ENCODE measurements at places on chromosomes 5 and 9.

GRCh38 chr9:69653261-69653660 is 18.9 kb downstream of the APBA1 start:
- no peak for DNase-seq

DNA sequence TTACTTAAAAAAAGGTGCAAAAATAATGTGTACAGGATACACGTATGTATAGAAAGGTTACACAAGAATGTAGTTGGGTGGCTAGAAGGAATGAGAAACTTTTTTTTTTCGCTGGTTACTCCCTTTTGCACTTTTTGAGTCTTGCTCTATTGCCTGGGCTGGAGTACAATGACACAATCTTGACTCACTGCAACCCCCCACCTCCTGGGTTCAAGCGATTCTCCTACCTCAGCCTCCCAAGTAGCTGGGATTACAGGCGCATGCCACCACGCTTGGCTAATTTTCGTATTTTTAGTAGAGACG is 15.8 kb downstream of the FBXW11 start:
- DNase-seq = no peak

- peak; percentile 15 for DNase-seq
Measured at GRCh38 chr9:77534376-77535057, 113.6 kb downstream of the GNA14 start.

- DNase-seq = no peak
Measured at GRCh38 chr5:96279801-96280542, 153.1 kb downstream of the PCSK1 start.

GRCh38 chr5:160064417-160064810 is 54.8 kb downstream of the PWWP2A start:
- no peak for DNase-seq

DNA sequence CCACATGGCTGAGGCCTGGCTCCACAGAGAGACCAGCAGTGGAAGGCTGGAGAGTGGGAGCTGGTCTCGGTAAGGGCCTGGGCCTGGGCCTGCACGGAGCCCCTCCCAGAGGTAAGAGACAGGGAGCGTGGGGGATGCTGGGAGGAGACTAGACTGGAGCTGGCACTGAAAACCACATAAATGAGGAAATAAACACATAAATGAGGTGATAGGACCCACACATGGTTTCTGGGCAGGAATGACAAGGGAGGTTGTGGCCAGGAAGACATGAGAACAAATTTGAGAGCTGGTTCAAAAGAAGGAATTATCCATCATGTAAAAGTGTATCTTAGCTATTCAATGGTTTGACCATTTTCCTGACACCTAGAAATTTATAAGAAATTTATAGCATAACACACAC is 451.7 kb upstream of the DAP start:
- no peak for DNase-seq

GRCh38 chr5:132378580-132378979 is 9.1 kb downstream of the SLC22A5 start:
- DNase-seq = no peak

- DNase-seq = no peak
Measured at GRCh38 chr9:136086951-136087740, 7.9 kb downstream of the NACC2 start.

DNA sequence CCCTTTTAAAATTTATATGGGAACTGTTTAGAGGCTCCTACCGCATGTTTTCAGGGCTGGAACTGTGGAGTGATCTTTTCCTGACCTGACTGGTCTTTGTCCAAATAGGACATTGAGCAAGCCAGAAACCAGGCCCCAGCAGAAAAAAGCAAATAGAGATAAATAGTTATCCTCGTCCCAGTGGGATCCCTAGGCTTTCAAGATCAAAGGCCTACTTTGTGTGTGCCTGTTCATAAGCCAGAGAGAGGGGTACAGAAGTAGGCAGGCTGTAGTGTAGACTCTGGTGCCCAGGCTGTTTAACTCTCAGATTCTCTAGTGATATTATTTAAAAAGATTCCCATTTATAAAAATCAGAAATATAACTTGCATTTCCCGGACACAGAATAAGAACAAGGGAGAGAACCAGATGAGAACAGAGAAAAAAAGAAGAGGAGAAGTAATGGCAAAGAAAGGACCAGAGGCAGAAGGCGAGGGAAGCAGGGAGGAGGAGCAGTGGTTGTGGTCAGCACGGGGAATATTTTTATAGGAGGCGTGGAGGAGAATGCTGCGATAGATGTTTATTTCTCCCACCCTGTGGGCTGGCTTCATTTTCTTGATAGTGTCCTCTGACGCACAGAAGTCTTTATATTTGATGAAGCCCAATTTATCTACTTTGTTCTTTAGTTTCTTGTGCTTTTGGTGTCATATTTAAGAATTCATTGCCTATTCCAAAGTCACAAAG is 101.2 kb downstream of the AOPEP start:
- DNase-seq = no peak

GRCh38 chr9:3397766-3398165 is 128.0 kb downstream of the RFX3 start:
- DNase-seq = no peak

GRCh38 chr9:114280636-114281472 is 42.0 kb upstream of the ORM1 start:
- no peak for DNase-seq

GRCh38 chr5:157476702-157477408 is 16.8 kb downstream of the NIPAL4 start:
- peak; percentile 64 for DNase-seq

DNA sequence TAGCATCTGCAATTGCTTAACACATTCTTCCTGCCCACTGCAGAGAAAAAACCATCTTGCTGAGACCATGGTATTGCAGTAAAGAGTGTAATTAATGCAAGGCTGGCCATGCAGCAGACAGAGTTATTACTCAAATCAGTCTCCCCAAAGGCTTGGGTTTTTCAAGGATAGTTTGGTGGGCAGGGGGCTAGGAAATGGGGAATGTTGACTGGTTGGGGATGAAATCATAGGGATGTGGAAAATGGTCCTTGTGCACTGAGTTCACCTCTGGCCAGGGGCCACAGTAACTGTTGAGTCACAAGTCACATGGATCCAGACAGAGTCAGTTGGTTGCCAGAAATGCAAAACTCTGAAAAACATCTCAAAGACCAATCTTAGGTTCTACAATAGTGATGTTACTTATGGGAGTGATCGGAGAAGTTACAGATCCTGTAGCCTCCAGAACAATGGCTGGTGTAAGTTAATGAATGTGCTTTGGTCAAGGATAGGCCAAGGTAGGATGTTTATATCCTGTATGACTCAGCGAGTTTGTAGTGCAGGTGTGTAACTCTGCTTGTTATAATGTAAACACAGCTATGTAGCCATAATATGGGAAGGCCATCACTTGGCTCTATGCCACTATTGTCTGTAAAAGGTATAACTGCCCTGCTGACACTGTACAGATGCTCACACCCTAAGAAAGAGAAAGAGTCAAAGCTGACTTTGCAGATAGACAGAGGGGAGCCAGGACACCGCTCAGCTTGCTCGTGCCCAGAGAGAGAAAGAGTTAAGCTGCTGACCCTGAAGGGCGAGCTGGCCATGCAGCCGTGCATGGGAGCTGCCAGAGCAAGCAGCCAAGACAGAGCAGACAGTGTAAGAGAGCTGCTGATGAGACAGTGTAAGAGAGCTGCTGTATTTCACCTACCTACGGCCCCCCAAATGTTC is 27.2 kb downstream of the C9orf152 start:
- no peak for DNase-seq

- DNase-seq = no peak
Measured at GRCh38 chr9:106156465-106156864, 462.1 kb downstream of the TMEM38B start.

DNA sequence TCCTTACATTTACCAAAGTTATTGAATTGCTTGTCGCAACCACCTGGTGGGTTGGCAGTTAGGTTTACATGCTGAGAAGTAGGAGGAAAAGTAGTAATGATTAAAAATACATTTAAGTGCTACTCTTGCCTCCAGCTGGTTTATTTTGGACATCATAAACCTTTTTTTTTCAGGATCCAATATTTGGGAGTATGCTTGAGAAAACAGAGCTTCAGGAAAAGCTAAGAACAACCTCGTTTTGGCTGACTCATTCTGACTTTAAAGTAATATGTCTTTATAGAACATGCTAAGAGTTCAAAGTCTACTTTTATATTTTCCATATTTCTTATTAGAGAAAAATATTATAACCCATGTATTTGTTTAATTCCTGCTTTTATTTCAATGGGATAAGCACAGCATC is 41.7 kb upstream of the BNC2 start:
- no peak for DNase-seq

GRCh38 chr9:125460346-125460745 is 198.7 kb downstream of the GAPVD1 start:
- no peak for DNase-seq

- no peak for DNase-seq
Measured at GRCh38 chr5:5293029-5293428, 129.4 kb upstream of the ICE1 start.

- no peak for DNase-seq
Measured at GRCh38 chr5:34539183-34539582, 116.9 kb upstream of the RAI14 start.

- no peak for DNase-seq
Measured at GRCh38 chr9:70409280-70409679, 5.2 kb downstream of the KLF9 start.

DNA sequence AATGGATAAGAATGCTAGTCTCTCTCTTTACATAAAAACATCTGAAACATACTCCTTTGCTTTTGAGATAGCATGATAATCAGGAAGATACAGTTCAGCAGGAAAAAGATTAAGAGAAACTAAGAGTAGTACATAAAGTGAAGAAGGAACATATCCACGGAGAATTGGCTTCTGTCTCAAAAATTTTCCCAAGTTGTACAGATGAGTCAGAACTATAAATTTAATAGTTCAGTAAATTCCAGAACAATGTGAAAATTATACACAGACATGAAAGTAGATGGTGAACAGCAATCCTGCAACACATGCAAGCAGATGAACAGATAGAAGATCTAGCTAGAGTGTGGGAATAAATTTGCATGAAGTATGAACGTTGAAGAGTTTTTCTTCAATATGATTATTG is 691.4 kb upstream of the RIOK2 start:
- no peak for DNase-seq

DNA sequence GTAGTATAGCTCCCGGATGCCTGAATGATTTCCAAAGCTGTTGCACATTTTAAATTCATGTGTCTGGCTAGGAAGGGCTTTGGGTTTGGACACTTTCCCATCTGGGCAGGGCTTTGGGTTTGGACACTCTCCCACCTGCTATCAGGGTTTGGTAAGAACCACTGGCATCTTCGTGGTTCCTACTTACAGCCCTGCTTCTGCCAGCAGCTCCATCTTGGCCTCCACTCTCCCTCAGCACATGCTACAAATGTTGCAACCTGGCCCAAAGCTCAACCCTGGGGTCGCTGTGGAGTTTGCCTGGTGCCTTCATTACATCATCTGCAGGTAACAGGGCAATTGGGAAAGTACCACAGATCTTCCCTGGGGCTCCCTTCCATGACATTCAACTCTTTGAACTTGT is 3.5 kb downstream of the TMCO6 start:
- no peak for DNase-seq

GRCh38 chr5:120091376-120091948 is 372.6 kb upstream of the PRR16 start:
- DNase-seq = no peak

- DNase-seq = no peak
Measured at GRCh38 chr9:37812773-37813379, 12.3 kb downstream of the DCAF10 start.

DNA sequence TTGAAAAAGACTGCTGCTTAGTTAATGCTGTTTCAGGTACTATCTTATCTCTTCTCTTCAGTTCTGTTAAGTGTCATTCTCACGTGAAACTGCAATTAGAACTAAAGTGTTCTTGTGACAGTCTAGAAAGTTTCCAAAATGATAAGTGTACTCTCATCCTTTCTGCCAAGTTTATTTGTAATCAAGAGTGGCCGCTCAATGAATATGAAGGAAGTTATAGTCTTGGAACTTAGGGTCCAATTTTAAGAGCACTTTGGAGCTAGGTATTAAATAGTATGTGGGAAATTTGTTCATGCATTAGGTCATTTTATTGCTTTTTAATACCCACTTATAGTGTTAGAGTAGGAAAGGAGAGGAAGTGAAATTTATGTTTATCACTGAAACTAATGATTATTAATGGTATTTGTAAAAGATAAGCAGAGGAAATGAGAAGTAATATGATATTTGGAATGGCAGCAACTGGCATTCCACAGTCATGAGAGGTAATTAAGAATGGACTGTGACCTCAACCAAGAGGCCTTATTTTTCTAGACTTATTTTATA is 20.4 kb downstream of the XRCC4 start:
- no peak for DNase-seq

DNA sequence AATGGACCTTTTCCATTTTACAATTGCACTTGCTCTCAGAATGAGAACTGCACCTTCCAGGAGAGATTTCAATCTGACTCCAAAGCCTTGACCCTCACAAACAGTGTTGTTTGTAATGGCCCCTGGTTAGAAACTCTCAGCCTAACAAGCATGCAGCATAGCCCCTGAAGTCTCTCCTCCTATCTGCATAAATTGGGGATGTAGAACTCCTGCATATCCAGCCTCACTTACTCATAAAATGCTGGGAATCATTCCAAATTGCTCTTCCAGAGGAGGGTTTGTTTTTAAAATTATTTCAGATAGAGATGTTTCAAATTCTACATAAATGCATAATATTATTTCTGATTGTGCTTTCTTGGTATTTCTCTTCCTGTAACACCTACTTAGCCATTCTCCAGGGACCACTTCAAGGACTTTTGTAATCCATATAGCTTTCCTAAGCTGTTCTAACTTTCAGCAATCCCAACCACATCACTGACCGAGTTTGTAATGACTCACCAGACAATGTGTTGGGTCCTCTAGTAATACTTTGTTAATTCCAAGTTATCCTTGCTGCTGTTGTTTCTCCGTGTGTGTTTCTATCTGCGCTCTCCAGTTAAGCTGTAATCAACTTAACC is 143.8 kb upstream of the CCDC152 start:
- DNase-seq = no peak

- no peak for DNase-seq
Measured at GRCh38 chr9:110047955-110048402, 160.0 kb downstream of the C9orf152 start.

- DNase-seq = no peak
Measured at GRCh38 chr5:89946916-89947315, 462.6 kb downstream of the CETN3 start.

GRCh38 chr9:2479056-2479565 is 142.5 kb upstream of the VLDLR start:
- DNase-seq = no peak

DNA sequence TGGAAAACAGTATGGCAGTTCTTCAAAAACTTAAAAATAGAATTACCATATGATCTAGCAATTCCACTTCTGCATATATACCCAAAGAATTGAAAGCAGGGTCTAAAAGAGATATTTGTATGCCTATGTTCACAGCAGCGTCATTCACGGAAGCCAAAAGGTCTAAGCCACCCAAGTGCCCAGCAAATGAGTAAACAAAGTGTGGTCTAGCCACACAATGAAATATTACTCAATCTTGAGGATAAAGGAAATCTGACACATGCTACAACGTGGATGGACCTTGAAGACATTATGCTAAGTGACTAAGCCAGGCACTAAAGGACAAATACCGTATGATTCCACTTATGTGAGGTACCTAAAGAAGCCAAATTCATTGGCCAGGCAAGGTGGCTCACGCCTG is 11.1 kb upstream of the MED27 start:
- no peak for DNase-seq
